NCI-H2081 treated with DMSO at 0.1 percent for 48 hours (cell line): ENCODE measurements at places on chromosomes 12 and 14.

DNA sequence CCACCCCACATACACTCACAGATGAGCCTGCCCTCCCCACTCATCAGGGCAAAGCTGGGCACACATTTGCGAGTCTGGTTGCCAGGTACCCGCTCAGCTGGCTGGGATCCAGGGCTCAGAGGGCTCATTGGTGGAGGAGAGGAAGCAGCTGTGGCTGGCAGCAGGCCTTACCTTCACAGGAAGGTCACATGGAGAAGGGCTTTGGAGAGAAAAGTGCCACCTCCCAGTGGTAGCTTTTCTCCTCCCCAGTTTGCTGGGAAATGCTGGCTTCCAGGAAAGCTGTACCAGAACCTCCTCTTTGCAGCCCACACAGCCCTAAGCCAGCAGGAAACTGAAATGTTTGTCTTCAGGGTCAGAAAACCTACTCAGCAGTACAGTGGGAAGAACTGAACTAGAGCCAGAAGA, 55.6 kb downstream of the LGMN start:
- DNase-seq = peak; percentile 84

DNA sequence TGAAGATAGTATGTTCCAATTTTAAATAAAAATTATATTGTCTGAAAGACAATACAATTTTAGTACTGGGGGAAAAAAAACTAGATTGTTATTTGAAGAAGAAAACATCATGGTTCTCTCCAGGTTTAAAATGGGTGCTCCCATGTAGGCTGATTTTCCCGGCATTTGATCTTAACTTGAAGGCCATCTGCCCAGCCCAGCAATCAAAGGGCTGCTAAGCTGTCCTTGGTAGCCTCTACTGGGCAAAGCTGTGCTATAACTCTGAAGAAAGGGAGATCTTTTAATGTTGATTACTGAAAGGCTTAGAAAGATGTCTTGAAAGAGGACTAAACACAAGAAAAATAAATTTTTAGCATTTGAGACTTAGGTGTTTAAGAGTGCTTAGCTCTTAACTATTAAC, 41.4 kb downstream of the CBX5 start:
- DNase-seq = no peak

DNA sequence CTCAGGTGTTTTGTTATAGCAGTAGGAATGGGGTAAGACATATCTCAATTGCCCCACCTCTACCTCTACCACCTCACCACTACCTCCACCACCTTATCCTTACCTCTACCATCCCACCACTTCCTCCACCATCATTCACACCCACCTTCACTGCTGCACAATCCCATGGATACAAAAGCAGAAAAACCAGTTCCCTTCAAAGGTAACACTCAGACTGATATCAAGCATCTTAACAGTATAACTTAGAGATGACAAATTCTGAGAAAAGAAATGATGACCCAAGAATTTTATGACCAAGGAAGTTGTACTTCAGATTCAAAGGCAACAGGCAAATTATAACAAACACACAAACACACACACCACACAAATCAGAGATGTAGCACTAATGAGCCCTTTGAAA, 189.4 kb downstream of the NUAK1 start:
- no peak for DNase-seq

DNA sequence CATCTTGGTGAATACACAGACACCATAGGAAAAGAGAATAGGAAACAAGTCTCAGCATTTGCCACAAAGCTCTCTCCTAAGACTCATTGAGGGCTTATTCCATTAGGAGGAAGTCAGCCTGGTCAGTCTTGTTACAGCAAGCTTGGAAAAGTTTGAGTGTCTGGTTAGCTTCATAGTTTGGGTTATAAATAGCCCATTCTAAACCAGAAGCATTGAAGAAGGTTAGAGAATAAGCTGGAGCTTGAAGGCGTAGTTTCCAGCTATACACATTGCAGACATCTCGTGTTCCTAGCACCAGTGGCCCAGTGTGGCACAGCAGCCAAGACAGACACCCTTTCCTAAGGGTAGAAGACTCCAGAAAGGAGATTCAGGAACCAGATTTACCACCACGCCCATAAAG, 168.8 kb upstream of the RBM19 start:
- no peak for DNase-seq

- DNase-seq = no peak
Measured at GRCh38 chr14:100867631-100868315, 35.7 kb downstream of the RTL1 start.

- no peak for DNase-seq
Measured at GRCh38 chr12:26854031-26854390, 21.0 kb upstream of the ITPR2 start.

GRCh38 chr12:46073321-46073720, 82.9 kb upstream of the SCAF11 start:
- DNase-seq = no peak

GRCh38 chr12:88433997-88434703, 146.1 kb downstream of the KITLG start:
- DNase-seq = no peak

DNA sequence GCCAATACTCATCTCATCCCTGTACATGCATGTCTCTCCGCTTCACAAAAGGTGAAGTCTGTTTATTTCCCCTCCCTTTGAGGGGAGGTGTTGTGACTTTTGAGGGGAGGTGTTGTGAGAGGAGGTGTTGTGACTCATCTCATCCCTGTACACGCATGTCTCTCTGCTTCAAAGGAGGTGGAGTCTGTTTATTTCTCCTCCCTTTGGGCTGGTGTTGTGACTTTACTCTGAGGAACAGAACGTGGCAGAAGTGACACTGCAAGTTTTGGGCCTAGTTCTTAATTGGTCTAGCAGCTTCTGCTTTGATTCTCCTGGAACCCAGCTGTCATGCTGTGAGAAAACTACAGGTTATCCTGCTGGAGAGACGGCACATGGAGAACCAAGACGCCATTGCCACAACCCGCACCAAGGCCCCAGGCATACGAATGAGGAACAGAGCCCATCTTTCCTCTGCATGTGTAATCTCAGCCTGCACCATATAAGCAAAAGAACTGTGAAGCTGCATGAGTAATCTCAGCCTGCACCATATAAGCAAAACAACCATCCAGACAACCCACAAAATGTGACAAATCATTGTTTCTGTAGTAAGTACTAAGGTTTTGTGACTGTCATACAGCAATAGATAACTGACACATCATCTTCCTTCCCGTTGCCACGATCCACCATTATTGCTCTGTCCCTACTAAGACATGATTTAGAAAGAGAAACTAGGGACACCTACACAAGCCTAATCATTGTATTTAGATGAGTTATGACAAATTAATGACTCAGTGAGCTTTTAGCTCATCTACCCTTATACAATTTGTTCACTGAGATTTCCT, 30.0 kb downstream of the GALNT4 start:
- DNase-seq = no peak

- DNase-seq = peak; percentile 8
Measured at GRCh38 chr14:104130974-104131651, 7.3 kb upstream of the KIF26A start.

GRCh38 chr12:92570056-92570753, 132.6 kb upstream of the PLEKHG7 start:
- peak; percentile 77 for DNase-seq

GRCh38 chr14:101132051-101132571, 228.6 kb upstream of the RTL1 start:
- no peak for DNase-seq

GRCh38 chr12:57438400-57438799, 3.8 kb downstream of the INHBC start:
- DNase-seq = no peak

DNA sequence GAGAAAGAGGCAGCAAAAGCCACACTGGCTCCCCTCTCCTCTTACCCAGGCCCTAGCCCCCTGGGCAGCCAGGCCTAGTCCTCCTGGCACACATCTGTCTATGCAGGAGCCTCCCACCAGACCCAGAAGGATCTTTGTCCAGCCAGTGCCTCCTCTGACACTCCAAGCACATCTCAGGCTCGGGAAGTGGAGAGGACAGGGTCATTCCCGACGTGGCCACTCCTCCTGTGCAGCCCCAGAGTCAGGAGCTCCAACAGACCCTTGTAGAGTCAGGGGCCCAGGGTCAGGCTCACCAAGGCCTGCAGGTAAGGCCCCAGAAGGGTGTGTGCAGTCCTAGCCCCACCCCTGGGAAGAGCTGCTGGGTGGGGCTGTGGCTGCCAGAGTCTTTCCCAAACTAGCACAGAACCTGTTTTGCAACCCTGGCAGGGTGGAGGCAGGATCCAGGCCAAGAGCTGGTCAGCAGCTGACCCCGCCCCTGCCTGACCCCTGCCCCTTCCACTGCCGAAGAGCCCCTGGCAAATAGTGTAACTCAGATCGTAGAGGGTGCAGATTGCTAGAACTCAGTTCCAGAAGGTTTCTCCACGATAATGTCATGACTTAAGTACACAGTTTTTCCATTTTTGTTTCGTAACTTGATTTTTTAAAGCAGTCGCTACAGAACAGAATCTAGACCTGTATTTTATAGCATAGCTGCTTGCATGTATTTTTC, 26.6 kb upstream of the PNMA1 start:
- DNase-seq = no peak

DNA sequence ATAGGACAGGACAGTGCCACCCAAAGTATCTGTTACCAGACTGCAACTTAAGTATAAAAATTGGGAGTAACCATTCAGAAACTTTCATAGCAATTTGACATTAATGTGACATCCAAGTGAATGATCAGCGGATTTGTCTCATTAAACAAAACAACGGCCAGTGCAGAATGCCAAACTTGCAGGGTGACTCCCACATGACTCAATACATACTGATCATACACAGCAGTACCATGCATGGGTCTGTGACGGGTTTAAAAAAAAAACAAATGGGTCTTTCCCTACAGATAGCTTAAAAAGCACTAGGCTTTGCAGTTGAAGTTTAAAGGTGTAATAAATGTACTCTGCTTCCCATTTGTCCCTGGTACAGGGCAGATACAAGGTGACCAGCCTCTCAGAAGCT, 116.6 kb downstream of the SLC35F4 start:
- DNase-seq = no peak

GRCh38 chr12:26736563-26737486, 96.2 kb downstream of the ITPR2 start:
- no peak for DNase-seq

GRCh38 chr14:39372656-39373055, 59.6 kb downstream of the FBXO33 start:
- no peak for DNase-seq

- no peak for DNase-seq
Measured at GRCh38 chr12:10182354-10183049, 3.7 kb downstream of the TMEM52B start.

GRCh38 chr12:120247183-120247582, 18.3 kb downstream of the PXN start:
- DNase-seq = no peak

DNA sequence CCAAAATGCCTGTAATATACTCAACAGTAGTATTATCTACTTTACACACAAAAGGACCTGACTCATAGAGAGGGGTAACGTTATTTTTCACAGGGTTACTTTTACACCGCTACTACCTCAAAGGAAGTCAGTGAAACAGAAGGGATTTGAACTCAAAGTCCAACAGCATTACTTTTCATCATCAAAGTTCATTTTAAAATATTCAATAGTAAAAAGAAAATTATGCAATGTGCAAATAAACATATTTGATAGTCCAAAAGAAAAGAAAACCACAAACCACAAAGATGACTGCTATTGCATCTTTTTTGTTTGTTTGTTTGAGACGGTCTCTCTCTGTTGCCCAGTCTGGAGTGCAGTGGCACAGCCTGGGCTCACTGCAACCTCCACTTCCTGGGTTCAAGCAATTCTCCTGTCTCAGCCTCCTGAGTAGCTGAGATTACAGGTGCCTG, 15.5 kb downstream of the KIF21A start:
- no peak for DNase-seq

DNA sequence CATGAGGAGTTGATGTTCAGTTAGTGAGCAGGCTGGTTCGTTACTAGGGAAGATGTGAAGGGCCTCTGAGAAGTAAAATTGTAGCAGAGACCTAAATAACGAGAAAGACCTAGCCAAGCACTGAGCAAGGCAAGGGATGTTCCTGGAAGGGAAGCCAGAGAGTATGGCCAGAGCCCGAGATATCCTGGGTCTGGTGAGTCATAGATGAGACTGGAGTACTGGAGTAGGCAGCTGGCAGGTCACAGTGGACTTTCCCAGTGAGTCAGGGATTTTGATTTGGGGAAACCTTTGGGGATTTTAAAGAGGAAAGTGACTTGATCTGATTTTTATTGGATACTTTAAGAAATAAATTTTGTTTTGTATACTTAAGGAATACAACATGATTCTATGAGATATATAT, 369.0 kb downstream of the DIO2 start:
- no peak for DNase-seq

- no peak for DNase-seq
Measured at GRCh38 chr14:24392325-24393091, 6.3 kb upstream of the NYNRIN start.

- DNase-seq = no peak
Measured at GRCh38 chr12:66156654-66157053, 13.1 kb downstream of the TMBIM4 start.

GRCh38 chr12:38384816-38385378, 68.3 kb downstream of the ALG10B start:
- DNase-seq = no peak
